ENCODE measurements at places on chromosomes 16 and 17.

DNA sequence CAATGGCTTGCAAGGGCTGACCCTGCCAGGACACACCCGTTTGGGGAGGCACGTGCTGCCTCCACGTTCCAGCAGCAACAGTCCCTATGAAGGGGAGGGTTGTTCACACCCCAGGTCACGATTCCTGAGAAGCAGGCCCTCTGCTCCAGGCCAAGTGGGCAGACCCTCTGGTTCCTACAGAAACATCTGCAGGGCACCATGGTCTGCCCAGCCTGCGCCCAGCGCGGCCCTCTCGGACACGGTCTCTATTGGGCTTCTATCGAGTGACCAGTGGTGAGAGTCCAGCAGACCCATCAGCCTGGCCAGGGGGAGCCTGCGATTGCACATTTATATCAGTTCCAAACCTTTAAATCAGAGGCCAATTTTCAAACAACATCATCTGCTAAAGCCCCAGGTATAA lies 128.3 kb downstream of the ZNF423 start:
- no peak for DNase-seq

GRCh38 chr16:28879261-28879840 lies 1.1 kb downstream of the ATP2A1 start:
- no peak for DNase-seq

GRCh38 chr16:55000595-55000994 lies 69.9 kb downstream of the IRX5 start:
- DNase-seq = no peak

DNA sequence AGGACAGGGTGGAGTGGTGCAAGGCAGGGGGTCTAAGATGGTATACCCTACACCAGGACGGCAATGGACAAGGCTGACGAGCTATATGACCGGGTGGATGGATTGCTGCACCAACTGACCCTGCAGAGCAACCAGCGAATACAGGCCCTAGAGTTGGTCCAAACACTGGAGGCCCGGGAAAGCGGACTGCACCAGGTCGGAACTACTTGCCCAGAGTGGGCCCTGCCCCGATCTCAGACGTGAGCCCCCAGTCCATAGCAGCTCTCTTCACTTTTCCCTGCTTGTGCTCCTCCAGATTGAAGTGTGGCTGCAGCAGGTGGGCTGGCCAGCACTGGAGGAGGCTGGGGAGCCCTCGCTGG lies 3.1 kb downstream of the PLEKHG4 start:
- DNase-seq = no peak

- DNase-seq = no peak
Observed at GRCh38 chr17:69967910-69968411, 107.1 kb upstream of the KCNJ16 start.

DNA sequence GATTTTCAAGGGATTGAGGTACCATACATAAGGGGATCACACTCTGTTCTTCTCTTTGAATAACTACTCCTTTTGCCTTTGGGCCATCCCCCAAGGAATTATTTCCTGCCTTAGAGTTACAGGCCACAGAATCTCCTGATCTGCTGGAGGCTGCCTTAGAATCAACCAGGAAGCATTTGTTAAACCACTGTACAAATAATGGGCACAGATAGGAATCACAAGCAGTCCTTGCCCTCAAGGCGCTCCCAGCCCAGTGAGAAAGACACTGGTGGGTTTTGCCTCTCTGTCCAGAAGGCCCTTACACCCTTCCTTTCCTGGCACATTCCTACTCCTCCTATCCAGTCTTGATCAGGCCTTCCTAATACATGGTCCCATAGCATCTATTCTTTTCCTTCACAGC lies 45.9 kb downstream of the MRTFB start:
- no peak for DNase-seq

DNA sequence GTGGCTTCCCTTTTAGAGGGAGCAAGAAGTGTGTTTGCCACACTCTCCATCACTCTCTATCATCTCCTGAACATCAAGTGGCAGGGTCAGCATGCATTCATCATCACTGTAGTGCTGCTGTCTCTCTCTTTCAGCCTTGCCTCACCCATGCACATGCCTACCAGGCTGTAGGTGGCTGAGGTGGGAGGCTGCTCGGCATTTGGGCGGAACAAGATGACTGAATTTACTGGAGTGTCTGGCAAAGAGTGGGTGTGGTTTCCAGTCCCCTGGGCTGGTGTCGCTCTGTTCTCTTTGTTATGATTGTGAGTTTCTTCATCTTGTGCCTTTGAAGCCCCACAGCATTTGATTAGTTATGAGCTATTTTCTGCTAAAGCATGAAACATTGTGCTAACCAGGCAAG lies 541.9 kb upstream of the EEF2KMT start:
- no peak for DNase-seq

DNA sequence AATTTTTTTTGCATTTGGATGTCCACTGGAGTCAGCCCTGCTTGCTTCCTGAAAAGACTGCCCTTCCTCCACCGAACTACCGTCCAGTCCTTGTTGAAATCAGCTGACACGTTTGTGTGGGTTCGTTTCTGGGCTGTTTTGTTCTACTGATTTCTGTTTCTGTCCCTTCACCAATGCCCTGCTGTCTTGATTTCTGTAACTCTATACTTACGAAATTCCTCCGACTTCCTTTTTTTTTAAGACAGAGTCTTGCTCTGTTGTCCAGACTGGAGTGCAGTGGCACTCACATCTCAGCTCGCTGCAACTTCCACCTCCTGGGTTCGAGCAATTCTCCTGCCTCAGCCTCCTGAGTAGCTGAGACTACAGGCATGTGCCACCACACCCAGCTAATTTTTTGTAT lies 8.4 kb upstream of the GAA start:
- no peak for DNase-seq

DNA sequence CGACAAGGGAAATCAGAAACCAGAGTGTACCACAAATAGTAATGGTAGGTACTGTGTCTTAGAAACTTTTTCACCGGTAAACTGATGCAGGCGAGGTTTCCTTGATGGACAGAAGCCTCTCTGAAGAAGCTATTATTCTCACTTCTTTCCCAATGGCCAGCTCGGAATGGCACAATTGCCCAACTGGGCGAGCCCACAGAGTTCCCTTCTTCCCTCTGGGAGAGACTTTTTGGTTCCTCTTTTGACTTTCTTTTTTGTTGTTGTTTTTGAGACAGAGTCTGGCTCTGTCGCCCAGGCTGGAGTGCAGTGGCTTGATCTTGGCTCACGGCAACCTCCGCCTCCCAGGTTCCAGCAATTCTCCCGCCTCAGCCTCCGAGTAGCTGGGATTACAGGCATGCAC lies 16.9 kb downstream of the SLC43A2 start:
- no peak for DNase-seq

- DNase-seq = no peak
Observed at GRCh38 chr16:89860747-89861304, 12.6 kb upstream of the TCF25 start.

DNA sequence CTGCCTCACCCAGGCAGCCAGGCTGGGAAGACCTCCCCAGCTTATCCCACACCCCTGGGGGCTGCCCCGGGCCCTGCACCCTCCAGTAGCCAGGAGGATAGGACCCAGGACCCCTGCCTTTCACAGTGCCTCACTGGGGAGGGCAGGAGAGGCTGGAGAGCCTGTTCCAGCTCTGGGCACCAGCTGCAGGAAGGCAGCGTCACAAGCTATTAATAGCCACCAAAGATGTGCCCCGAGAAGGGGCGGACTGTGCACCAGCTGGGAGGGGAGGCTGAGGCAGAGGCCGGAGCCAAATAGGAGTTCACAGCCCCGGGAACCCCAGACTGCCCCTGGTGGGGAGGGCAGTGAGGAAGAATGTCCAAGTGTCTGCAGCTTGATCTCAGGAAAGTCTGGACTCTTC lies 8.8 kb downstream of the SBK1 start:
- no peak for DNase-seq

- DNase-seq = no peak
Observed at GRCh38 chr17:10894220-10894619, 56.3 kb upstream of the PIRT start.

- peak; percentile 87 for DNase-seq
Observed at GRCh38 chr16:641326-642188, at the start of gene MCRIP2. MCRIP2 (plus strand) TSS chr16:641828; CDS start chr16:641992, 164 bp downstream.
